ENCODE measurements at places on chromosomes 1 and 21.

GRCh38 chr1:43969416-43969745, 429 bp upstream of the DPH2 start:
- DNase-seq, result no peak

- DNase-seq, result no peak
Observed at GRCh38 chr1:218536296-218536986, 191.3 kb downstream of the TGFB2 start.

DNA sequence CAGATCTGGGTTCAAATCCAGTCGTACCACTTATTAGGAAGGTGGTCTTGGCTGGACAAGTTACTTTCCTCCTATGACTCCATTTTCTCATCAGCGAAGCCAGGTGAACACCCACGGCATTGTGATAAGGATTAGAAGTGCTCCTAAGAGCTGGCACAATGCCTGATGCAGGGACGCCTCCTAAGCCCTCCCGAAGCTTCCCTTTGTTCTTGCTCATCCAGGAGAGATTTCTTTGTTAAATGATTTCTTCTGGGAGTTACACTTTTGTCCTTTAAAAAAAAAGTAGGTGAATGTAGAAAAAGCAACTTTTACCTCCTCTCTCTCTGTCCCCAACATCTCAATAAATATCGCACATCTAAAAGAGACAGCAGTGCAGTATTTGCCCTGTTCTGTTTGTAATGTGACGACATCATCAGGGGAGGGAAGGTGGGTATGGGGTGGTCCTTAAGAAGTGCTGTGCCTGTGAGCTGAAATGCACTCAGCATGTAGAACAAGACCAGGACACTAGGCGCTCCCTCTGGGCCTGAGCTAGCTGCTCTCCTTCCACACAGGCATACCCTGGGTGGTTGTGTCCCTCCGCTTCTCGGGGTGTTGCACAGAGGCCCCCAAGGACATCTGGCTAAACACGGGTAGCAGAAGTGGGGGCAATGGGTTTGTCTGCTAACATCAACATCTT, 43.9 kb downstream of the SUSD4 start:
- DNase-seq, result no peak

DNA sequence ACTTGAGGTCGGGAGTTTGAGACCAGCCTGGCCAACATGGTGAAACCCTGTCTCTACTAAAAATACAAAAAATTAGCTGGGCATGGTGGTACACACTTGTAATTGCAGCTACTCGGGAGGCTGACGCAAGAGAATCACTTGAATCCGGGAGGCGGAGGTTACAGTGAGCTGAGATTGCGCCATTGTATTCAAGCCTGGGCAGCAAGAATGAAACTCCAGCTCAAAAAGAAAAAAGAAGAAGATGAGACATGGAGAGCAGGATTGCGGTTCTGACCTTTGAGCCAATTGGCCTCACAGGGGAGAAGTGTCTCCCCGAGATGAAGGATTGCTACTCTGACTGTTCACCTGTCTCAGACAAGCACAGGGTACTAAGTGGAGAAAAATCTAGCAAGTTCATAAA, 6.6 kb downstream of the SCCPDH start:
- DNase-seq, result no peak

GRCh38 chr21:32253215-32253641, 25.6 kb downstream of the MIS18A start:
- DNase-seq, result no peak
